ENCODE measurements at places on chromosomes 5 and 9.

DNA sequence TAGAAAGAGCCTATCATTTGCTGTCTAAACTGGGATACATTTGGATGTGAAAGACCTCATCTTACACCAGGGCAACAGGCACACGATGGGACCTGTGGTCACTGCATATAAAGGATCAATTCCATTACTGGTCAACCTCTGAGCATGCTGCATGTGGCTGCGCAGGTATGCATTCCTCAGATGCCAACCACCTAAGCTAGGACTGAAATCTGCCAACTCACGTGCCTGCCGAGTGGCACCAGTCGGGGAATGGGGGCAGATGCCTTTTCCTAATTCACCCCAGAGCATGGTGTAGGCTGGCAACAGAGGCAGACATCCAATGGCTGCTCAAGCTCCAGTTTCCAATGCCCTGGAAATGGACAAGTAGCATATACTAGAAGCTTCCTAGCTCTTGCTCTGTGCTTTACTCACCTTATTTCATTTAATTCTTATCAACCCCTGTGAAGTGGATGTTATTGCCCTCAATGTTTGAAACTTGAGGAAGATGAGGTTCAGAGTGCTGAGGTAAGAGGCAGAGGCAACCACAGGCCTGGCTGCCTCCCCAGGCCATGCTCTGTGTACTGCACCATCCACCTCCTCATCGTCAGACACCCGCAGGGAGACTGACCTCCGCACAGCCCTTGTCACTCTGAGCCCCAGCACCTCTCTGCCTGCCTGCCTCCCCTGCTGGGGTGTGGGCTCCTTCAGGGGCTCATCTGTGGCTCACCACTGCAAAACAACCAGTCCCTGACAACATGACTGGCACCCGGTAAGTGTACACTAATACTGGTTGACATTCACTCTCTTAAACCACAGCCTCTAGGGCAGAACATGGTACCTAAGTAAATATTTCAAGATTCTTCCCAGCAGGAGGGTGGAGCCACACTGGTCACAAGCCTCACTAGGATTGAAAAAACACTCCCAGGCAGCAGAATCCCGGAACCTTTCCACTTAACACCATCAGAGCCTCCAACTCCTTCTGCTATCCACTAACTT, 228.5 kb downstream of the CRB2 start:
- no peak for DNase-seq

- DNase-seq, result no peak
Observed at GRCh38 chr5:120510098-120510637, 46.1 kb downstream of the PRR16 start.

- no peak for DNase-seq
Observed at GRCh38 chr5:159639590-159639989, 276.7 kb upstream of the ADRA1B start.

DNA sequence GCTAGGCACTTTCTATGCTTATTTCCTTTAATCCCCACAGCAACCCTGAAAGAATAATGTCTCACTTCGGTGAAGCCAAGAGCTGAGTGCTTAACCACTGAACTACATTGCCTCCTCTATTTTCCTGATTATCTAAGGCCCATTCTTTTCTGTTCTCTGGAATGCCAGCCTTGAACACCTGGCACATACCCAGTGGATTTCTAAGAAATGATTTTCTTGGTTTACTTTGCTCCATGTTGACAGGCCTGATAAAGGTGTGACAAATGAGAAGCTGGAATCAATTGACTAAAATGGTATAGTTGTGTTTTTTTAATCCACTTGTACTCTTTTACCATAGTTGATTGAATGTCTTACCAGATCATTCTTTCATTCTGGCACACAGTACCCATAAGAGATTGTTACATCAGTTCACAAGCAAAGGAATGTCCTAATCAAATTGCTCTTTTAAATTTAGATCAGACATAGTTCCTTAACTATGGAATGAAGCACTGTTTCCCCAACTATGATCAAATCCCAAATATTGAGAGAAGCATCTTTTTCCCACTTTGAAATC, 9.0 kb upstream of the ENC1 start:
- DNase-seq, result no peak

- DNase-seq, result no peak
Observed at GRCh38 chr9:121783521-121784507, 132.4 kb downstream of the DAB2IP start.

GRCh38 chr5:151601391-151601790, 10.3 kb upstream of the FAT2 start:
- DNase-seq, result no peak

DNA sequence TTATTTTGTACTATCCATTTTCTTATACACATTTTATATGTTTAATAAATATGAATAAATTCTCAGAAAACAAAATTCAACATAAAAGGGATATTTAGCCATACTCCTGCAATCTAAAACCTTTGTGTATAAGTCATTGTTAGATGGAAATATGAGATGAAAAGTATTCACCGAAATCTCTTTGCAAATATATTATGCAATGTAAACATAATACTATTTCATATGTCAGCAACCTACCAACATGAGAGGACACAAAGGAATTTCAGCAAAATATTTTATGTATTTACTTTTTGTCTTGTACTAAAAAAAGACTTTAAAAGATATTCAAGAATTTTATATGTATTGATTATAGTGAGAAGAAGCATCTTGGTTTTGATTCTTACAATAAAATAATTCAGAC, 1623.4 kb downstream of the EFNA5 start:
- DNase-seq, result no peak

DNA sequence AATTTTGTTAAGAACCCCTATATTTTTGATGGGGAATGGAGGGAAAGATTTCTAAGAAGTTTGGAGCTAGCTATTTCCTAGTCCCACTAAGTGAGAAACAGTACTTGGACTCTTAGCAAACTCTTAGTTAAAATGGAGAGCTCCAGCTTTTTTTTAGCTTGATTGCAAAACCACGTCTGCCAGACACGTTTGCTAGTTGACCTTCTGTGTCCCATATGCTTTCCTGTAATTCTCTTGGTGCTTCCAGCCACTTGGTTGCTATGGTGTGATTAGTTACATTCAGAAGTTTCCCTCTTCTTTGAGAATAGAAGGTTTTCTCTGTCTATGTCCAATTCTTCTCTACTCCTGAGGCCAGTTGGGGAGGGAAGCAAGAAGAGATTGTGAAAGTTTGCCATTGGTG, 417.0 kb upstream of the TLE4 start:
- DNase-seq, result no peak

GRCh38 chr5:77973253-77973609, 197.1 kb upstream of the TBCA start:
- no peak for DNase-seq
